Activated CD8-positive, alpha-beta memory T cell treated with anti-CD3 and anti-CD28 coated beads for 4 hours (primary cell): ENCODE measurements at places on chromosomes 7 and 10.

GRCh38 chr10:93657757-93658156 lies 44.6 kb downstream of the FRA10AC1 start:
- no peak for DNase-seq

DNA sequence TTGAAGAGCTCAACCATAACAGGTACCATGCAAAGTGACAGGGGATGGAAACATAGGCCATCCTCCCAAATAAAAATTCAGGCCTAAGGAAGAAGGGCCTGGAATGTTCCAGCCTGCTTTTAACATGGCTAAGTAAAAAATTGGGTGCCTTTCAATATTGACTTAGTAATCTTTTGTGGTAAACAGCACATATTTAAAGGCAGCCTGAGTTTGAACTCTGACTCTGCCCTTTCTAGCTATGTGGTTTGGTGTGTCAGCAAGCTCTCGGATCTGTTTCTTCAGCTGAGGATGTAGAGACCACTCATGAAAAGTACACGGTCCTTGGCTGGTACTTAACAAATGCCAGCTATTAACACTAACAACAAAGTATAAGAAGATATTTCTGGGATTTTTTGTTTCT lies 191.8 kb upstream of the CDCA7L start:
- DNase-seq: no peak

- DNase-seq: no peak
Observed at GRCh38 chr7:50687575-50688225, 95.0 kb downstream of the GRB10 start.

GRCh38 chr10:6917125-6917524 lies 337.0 kb upstream of the PRKCQ start:
- no peak for DNase-seq

DNA sequence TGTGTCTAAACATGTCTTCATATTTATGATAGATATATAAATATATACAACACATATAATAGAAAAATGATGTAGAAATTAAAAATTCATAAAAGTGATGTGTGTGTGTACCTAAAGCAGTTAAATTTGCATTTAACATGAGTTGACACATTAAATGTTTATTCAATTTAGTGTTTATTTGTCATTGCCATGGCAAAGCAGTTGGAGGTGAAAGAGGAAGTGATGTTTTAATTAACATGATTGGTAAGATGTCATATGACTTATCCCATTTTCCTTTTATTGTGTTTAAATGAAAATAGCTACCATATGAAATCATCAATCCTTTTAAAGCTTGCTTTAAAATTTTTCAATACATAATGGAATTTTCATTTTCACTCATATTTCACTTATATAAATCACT lies 452.6 kb downstream of the SUGCT start:
- no peak for DNase-seq

DNA sequence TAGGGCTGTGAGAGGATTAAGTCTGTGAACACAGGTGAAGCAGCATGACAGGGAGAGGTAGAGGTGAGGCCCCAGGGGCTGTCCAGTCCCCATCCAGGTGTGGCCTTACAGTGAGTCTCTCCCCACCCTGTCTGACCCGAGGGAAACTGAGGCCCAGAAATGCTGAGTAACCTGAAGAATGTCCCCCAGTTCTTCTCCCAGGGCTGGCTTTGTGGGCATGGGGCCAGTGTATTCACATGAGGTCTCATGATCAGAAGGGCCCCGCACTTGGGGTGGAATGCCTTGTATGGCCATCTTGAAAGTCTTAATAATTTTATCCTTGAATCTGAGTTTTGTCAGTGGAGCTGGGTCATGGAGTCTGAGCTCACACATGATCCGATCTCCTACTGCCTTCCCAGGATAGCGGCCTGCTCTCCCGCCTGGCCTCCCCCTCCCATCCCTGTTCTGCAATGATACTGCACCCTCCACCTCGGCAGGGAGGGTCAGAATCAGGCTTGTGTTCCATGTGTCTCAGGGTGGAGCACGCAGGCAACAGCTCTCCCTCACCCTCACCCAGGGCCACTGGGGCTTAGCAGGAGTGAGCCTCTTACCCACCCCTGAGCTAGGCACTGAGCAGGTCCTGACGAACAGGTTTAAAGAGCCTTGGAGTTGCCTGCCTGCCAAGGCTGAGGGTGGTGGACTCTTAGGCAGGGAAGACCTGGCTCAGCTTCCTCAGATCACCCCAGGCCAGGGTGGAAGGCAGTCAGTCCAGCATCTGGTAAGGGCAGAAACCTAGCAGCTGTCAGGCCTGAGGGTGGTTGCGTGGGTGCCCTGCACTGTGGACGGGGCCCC lies 41.4 kb upstream of the NPFFR1 start:
- DNase-seq: no peak

DNA sequence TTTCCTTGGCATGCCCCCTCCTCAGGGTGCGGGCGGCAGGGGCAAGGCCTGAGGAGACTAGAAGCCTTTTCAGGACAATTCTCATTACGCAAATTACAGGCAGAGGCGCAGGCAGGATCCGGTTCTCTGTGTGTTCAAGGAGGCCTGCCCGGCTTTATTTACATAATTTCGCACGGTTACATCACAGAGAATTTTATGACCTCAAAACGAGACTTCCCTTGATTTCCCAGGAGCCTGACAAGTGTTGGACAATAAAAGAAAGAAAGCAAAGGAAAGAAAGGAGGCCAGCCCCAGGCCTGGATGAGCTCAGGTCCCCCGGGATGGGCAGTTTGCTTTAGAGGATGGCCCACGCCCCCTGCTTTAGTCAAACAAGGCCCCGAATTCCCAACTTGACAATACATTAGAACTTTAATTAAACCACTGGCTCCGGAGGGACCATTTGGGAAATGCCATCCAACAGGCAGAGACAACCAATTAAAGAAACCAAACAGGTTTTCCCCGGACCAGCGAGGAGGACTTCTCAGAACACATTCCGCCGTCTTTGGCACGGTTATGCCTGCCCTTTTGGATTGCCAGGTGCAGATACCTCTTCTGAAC lies 2.9 kb downstream of the MNX1 start:
- no peak for DNase-seq

DNA sequence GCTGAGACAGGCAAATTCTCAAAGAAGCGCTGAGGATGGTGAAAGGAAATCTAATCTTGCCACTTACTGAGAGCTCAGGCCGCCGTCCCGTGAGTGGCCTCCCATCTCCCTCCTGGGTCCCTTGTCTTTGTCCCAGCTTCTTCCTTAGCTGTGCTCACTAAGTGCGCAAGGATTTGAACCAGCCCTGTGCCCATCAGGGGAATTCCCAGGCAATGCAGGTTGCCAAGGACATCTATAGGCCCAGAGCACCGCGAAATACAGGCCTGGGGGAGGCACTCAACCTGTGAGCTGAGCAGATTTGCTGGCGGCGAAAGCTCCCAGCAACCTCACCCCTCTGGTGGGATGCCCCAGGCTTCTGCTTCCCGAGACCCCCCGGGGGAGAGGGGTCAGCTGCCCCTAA lies 64.8 kb downstream of the OAT start:
- DNase-seq: no peak

GRCh38 chr7:155992107-155992506 lies 179.8 kb upstream of the SHH start:
- DNase-seq: no peak

DNA sequence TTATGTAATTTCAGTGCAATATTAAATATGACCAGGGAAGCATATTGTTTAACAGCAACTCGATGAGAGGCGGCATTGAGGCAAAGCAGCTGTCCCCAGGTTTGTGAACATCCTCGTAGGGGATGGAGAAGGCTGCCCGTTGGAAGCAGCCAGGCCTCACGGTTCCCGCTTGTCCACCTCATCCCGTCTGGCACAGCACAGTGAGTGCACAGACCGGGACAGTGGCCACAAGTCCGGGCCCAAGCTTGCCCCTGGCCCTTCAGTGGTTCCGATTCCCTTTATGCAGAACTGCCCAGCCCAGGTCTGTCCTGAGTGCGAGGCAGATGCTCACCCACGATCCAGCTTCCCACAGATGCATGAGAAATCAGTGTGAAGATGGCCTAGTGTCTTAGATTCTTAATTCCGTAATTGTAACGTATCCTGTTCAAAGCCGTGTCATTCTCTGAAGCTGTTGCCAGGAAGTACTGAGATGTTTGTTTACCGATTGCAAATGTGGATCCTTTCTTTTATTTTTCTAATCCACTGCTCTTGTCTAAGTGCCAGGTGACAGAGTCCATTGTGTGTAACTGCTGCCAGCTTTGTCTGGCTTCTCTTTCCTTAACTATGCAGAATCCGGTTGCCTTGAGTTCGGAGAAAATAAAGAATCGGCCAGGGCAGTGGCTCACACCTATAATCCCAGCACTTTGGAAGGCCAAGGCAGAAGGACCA lies 35.5 kb downstream of the PFKP start:
- no peak for DNase-seq

GRCh38 chr10:66927971-66928770 lies 2.3 kb downstream of the LRRTM3 start:
- DNase-seq: no peak

DNA sequence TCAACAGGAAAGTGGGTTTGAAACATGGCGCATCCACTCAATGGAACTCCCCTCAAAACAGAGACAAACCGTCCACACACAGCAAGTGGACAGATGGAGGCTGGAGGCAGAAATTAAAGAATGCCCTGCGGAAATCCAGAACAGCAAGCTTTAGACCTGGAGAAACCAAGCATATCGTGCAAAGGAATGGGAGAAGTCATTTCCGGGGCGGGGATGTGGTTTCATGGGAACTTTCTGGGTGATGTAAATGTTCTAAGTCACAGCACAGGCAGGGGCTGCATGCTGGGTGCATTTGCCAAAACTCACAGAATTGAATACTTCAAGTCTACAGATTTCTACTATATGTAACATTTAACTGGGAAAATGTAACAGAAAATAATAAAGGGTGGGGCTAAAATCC lies 213.0 kb downstream of the PTPRN2 start:
- DNase-seq: no peak

- DNase-seq: no peak
Observed at GRCh38 chr7:130947792-130948580, 214.0 kb upstream of the KLF14 start.

DNA sequence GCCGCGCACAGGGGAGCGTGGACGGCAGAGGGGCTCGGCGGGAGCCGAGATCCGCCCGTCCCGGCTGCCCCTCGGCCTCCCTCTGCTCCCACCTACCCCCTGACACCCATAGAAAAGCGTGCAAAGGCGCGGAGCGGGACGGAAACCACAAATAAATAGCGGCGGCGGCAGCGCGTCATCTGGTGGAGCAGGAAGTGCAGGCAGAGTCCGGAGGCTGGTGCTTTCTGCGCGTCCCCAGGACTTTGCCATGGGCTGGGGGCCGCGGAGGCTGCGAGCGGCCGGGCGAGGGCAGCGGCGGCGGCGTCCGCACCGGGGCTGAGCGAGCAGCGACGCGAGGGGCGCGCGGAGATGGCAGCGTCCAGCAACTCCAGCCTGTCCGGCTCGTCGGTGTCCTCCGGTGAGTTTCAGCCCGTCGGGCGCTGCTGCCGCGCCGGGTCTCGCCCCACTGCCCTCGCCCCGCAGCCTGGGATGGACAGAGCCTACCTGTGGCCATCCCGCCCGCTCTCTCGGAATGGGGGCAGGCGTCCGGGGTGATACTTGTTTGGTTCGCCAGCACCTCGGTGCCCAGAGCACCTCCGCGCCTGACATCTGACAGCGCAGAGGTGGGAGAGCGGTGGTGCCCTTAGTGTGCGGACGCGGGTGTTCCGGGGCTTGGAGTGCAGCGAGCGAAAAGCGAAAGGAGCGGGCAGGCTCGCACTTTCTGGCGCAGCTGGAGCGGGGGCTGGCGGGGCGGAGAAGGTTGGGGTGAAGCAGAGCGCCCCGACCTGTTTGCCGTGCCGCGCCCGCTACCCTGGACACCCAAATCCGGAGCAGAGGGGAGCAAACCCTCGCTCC lies at the start of gene CHN2:
Gene CHN2, plus strand, starts transcription at position 182 of the 834 bp plus-strand sequence.
- DNase-seq: peak; percentile 34

DNA sequence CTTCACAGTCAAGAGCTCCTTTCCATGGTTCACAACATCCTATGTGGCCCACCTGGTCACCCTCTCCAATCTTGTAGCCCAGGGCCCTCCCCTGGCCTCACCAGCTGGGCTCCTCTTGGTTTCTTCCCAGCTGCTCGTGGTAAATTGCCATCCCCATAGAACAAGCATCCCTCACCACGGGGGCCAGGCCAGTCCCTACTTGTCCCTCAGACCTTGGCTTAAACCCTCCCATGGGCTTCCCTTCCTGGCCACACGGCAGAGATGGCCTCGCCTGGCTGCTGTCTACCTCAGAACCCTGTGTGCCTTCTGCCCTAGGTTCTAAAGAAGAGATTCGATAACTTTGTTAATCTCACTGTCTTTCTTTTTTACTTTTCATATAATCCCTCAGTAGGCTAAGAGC lies 153.3 kb upstream of the TCERG1L start:
- no peak for DNase-seq

DNA sequence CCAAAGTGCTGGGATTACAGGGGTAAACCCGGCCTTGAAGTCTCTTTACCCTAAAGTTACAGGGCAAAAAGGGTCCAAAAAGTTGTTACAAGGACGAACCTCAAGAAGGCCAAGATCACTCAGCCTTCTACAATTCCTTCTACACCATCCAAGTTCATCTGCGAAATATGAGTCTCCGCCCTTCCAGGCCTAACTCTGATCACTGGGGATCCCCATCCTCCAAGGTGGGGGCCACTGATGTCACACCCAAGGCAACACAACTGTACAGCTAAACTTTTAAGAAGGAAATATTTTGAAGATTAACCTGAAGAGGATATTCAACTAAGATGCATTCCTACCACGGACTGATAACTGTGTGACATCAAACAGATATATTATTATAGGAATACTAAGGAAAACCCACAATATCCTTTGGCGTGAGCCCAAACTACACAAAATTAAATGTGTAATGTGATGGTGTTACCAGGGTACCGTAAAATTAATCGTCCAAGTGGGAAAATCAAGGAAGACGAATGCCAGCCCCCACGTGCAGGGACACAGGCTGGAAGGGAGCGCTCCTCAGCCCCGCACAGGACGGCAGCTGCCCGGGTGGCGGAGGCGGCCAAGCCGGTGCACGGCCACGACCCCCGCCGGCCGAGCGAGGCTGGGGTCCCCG lies 1.0 kb downstream of the PAXIP1 start:
- DNase-seq: no peak

- no peak for DNase-seq
Observed at GRCh38 chr10:78556705-78557432, 511.9 kb upstream of the ZMIZ1 start.

DNA sequence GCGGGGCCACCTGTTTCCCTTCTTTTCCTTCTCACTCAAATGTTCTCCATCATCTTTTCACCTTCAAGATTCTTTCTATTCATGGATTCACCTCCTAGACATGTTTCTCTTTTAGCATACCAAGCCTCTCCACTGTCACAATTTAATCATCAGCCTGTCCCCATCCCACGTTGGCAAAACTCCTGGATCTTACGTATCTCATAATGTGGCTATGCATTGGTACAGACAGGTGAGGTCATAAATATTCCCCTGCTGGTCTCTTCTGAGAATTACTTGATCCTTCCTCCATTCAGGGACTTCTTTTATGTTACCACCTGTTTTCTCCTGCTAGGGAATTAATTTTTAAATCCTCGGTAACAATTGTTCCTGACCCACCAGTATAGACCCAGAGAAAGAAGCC lies 262.6 kb upstream of the NEBL start:
- no peak for DNase-seq

DNA sequence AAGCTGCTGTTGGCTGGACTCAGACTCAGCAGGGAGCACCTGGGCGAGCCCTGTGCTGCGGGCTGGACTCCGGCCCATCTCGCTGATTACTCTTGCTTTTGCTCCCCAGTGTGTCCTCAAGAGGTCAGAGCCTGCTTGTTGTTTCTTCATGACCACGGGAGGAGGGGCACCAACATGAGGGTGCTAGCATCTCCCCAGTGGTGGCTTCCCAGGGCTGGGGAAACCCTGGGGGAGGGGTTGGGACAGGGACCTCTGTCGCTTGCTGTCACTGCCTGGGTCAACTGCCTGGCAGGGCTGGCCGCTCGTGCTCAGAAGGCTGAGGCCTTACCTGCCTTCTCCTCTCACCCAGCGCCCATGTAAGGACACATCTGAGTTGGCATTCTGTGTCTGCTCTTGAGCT lies 152.3 kb upstream of the SHH start:
- DNase-seq: no peak
